ENCODE measurements at places on chromosomes 1 and 21. TPM values are rescaled to one million over a fixed set of nuclear protein-coding genes. Genes with fewer than 3 reads are reported as not detected.

NEXN gene
- 34.0 TPM for total RNA-seq

LINGO4 gene
- total RNA-seq = 0.16 TPM

RXFP4 gene
- total RNA-seq = not detected

DNA sequence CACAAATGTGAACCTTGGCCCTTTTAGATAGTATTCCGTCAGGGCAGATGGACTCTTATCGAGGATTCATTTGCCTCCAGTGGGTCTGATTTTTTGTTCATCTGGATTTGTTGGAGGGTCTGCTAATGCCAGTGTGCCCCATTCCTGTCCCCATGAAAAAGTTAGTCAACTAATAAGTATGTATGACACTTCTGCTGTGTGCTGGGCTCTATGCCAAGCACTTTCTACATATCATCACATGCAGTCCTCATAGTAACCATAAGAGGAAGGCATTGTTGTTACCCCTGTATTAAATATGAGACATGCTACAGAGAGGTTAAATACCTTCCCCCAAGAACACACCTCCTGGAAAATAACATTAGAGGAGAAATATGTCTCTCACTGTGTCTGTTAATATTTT, 46.6 kb upstream of the MAB21L3 start:
- DNase-seq = no peak

GRCh38 chr1:17181781-17182464, 23.0 kb upstream of the PADI1 start:
- no peak for DNase-seq

Data from urinary bladder (tissue), 4 donors.